ENCODE measurements at places on chromosomes 1 and 21. TPM values are rescaled to one million over a fixed set of nuclear protein-coding genes. Genes with fewer than 3 reads are reported as not detected.

The TP73 gene
- 5.7 TPM for total RNA-seq

The NTRK1 gene
- 1.4 TPM for total RNA-seq

The THEM5 gene
- not detected for total RNA-seq

DNA sequence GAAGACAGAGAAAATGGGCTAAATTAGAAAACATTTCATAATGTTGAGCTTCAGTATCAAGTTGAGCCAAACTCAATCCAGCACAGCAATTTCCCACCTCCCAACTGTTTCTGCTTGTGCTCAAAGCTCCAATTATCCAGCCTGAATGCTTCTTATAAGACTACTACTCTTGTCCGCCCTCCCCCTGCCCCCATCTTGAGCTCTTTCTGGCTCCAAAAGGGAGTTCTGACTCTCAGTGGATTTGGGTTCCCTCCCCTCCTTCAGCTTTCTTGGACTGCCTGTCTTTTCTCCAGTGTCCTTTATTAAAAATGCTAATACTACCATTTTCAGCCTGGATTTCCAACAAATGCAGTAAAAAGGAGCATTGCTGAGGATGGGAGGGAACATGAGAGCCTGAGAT is 174.8 kb downstream of the ASTN1 start:
- no peaks in the 10 kb centered on the region for H3K36me3 ChIP-seq
- H3K27me3 ChIP-seq: no peaks in the 10 kb centered on the region
- H3K4me1 ChIP-seq: no peaks in the 10 kb centered on the region
- H3K27ac ChIP-seq: no peak overlapping the region

Measured in natural killer cell treated with Interleukin-12 subunit alpha and Interleukin-12 subunit beta and Interleukin-15 and Interleukin-18, amount 100 ng/mL, for 72 hours (primary cell).